ENCODE measurements at places on chromosomes 12 and 14.

DNA sequence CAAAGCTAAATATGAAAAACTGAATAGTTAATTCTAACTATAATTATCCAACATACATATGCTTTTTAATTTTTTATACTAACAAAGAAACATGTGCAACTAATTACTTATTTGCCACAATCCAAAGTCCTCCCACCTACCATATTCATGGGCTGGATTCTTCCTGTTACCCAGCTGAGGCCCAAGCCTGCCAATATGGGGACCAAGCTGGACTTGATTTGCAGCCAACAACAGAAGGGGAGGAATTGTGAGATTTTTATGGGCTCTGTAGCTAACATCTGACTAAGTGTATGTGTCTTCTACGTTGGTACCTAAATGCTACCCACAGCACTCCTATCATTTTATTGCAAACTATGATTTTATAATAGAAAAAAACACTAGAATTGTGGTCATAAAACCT lies 13.1 kb upstream of the ANKS1B start:
- no peak for DNase-seq

DNA sequence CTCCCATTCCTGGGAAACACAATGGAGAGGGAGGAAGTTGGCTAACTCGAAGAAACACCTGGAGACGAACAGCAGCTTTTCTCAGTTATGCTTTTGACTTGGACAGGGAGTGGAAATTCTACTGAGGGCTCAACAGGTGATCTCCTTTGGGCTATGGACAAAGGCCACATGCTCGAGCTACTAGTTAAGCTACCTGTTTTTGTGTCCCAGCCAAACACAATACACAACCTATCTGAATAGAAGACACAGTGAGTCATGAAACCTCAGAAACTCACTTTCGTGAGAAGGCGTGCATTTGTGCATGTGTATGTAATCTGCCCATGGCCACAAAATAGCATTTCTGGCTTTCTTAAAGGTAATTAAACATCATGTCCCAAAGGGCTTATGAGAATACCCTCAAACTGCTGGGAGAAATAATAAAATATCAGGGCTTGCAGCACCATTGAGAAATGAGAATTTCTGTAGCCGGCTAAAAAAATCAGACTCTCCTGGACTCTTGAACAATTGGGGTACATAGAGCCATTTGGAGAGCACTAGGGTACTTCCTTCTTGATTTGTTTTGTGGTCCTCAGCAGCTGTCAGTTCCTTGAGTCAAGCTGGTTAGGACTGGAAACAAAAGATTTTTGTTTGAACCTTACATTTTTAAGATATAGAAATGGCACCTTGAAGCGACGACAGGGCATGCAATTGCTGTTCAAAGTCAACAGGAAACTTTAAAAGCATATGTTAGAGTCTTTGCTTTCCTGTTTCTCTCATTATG lies 85.5 kb upstream of the PTHLH start:
- DNase-seq, result no peak

DNA sequence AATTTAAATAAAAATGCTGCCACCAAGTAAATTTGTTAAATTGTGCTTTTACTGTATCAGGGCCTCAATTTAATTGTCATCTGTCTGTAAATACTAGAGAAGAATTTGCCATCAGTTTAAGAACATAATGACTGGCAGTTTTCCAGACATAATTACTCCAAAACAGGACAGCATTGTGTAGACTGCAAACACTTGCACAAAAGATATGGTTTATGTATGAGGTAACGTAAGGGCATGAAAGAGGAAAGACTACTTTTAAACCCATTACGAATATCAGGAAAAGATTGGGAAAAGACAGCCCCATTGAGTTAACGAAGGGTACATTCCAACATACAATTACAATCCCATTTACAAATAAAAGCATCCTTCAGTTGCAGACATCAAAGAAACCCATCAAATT lies 59.8 kb upstream of the KRR1 start:
- DNase-seq, result no peak

DNA sequence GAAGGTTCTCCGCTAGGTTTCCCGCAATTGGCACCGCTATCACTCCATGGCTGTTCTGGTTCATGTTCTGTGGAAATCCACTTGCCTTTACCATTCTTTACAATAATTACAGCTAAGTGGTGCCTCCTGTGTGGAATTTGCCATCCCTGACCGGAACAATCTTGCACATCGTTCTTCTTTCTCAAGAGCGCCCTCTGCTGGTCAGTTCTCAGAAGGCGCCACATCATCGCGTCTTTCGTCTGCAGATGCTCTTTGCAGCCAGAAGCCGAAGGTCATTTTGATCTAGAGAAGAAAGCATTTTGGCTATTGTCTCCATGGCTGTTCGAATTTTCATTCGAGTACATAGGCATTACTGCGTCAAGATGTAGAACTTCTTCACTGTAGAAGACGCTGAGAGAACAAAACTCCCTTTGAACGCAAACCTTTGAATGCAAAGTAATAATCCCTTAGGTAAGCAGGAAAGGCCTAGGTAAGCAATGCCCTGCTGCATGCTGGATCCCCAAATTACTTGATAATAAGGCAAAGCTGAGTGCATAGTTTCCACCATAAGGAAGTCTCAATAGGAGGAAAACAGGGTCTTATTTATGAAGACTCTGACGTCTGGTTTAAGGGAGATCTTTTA lies 10.1 kb upstream of the RTRAF start:
- DNase-seq, result peak; percentile 88

Measured in CD4-positive, alpha-beta T cell treated with Interleukin-17A for 4 hours (primary cell).